ENCODE measurements at places on chromosomes 3 and 15.

DNA sequence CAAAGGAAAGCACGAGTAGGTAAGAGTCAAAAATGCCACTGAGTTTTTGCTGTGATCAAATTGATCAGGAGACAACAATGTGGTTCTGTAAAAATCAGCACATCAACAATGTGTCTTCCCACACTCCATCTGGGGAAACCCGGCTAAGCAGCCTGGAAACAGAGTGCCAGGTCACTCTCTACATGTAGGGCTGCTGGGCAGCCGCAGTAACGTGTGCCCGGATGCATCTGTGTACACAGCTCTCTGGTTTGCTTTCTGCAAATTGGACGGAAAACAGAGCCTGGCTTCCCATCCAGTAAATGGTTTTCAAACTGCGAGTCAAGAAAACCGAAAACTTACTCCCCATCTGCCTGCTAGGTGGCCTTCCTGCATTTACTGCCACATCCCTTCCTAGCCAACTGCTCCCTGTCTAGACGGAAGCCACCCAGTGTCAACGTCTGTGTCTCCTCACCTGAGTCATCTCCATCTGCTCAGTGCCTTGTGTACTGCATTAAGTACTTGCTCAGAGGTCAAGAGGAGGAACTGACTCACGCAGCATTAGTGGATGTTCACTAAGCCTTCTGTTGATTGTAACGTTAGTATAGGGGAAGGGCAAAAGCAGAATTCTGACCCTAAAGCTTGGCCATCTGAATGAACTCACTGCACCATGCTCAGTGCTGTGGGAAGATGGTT, 124.1 kb downstream of the TJP1 start:
- DNase-seq: no peak

- no peak for DNase-seq
Measured at GRCh38 chr15:85554852-85555521, 174.6 kb downstream of the AKAP13 start.

GRCh38 chr3:3641877-3642455, 157.3 kb upstream of the LRRN1 start:
- DNase-seq: no peak

GRCh38 chr15:31398677-31399301, 72.2 kb downstream of the KLF13 start:
- DNase-seq: no peak
